ENCODE measurements at places on chromosomes 5 and 9. TPM values are rescaled to one million over a fixed set of nuclear protein-coding genes. Genes with fewer than 3 reads are reported as not detected.

Gene SPATA9
- 1.7 TPM for total RNA-seq

Gene GLIPR2
- total RNA-seq: 101 TPM

Gene ABO
- not detected for total RNA-seq

DNA sequence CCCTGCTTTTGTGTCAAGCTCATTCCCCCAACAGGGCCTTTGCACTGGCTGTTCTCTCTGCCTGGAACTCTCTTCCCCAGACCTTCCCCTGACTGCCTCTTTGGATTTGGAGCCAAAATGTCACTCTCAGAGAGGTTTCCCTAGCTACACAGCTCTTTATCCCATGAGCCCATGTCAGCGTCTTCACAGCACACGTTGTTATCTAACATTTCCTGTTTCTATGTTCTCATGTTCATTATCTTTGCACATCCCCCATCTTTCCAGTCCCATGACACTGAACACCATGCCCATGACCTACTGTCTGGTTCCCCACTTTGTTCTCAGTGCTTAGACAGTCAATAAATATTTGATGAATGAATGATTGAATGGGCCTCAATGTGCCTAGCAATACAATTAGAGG is 26.3 kb upstream of the ARSI start:
- H3K27ac ChIP-seq: no peak overlapping the region
- no peaks in the 10 kb centered on the region for H3K27me3 ChIP-seq
- H3K36me3 ChIP-seq: no peaks in the 10 kb centered on the region
- no peaks in the 10 kb centered on the region for H3K4me1 ChIP-seq
- H3K4me3 ChIP-seq: no peak overlapping the region
- DNase-seq: no peak

DNA sequence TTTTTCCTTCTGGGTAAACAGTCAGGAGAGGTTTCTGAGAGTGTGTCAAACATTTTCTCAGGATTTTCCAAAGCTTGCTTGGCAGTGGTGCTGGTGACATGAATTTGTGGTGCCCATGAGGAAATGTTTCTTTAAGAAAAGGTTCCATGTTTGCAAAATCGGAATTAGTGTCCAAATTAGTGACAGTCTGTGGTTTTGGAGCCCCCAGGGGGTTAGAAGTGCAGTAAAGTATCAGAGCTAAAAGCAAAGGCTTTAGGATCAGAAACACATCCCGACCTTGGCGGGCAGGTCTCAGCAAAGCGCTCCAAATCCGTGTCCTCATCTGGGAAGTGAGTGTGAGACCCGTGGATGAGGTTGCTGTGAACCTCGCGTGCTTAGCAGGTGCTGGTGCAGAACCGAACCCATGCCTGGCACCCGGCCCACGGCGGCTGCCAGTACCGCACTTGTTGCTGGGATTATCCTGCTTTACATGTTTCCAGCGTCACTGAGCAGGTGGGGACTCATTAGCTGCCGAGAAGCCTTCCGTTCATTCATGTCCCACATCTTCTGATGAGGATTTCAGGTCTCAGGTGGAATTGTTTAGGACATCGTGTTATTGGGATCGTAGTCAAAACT is 70.8 kb upstream of the COL5A1 start:
- H3K36me3 ChIP-seq: no peaks in the 10 kb centered on the region
- no peak for DNase-seq
- no peaks in the 10 kb centered on the region for H3K27me3 ChIP-seq

- DNase-seq: no peak
- no peaks in the 10 kb centered on the region for H3K36me3 ChIP-seq
- peaks cover 21% of the 10 kb centered on the region for H3K4me1 ChIP-seq
Observed at GRCh38 chr5:174706997-174707572, 17.3 kb upstream of the MSX2 start.

Measured in chondrocyte (in vitro differentiated cells).